ENCODE measurements at places on chromosomes 13 and 19.

DNA sequence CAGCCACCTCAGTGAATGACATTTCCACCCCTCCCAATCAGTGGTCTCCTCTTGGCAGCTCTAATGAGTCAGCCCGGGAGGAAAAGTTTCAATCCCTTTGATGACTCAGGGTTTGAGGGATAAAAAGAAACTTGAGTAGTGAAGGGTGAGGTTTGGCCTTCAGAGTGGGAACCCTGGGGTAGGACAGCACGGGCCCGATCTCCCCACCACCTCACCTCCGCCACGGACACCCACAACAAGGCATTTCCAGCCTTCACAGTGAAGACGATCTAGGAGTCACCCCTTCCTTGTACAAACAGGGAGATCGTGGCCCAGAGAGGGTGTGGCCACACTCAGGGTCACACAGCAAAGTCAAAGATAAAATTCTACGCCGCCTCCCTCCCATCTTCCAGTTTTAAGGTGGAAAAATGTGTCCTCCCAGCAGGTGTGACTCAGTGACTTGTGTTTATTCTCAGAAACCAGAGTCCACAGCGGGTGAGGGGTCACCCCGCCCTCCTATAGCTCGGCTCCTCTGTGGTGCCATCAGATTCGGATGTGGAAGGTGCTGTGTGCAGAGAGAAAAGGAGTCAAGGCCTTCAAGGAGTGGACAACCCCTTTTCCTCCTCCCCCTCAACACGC lies 12.3 kb downstream of the CIB3 start:
- DNase-seq: no peak

DNA sequence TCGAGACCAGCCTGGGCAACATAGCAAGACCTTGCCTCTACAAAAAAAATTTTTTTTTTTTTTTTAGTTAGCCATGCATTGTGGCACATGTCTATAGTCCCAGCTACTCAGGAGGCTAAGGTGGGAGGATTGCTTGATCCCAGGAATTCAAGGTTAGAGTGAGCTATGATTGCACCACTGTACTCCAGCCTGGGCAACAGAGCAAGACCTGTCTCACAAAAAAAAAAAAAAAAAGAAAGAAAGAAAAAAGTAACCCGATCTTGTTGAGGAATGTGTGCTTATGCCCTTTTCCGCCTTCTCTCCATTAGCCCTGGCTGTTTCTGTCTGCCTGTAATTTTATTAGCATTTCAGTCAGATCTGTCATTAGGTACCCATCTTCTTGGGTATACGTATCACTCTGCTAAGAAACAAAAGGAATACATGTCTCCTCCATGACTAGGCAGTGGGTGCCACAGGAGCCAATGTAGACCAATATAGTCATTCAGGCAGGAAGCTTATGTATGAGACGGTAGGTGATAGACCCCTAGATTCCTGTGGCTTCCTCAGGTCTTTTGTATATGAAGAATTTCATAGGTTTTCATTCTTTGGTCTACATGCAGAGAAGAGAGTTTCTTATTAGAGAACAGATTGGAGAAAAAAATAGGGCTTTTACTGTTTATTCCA lies 59.6 kb upstream of the NPAS1 start:
- no peak for DNase-seq

DNA sequence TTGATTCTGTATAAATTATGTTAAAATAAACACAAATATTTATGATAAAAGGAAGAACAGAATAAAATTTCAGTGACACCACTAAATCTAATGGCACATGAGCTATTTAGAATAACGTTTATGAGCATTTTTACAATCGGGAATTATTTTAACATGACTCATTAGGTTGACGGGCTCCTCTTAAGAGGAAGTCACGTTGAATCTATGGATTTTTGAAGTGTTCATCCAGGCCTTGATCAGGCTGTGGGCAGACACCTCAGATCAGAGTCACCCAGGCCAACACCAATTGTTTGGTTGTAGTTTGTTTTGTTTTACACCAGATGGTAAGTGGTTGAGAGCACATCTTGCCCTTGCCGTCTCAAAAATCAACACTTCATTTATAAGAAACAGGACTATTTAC lies 257.8 kb downstream of the FOXO1 start:
- DNase-seq: no peak

DNA sequence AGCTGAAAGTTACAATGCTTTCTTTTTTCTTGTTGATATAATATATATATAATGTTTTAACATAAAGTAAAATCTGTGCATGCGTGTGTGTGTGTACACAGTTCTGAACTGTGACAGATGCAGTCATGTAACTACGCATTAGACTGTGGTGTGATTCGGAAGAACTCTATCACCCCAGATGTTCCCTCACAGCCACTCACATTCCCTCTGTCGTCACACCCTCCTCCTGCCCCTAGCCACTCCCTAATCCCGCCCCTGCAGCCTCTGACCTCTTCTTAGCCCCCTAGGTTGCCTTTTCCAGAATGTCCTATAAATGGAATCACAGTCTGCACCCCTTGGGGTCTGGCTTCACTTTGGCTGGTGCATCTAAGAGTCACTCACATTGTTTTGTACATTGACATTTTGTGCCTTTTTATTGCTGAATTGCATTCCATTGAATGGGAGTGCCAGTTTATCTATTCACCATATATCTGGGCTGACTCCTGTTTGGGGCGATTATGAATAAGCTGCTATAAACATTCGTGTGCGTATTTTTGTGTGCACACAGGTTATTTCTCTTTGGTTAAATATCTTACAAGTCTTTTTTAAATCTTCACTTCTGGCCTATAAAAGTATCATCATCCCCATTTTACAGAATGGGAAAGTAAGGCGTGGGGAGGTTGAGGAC lies 20.4 kb downstream of the DHRS12 start:
- DNase-seq: no peak

DNA sequence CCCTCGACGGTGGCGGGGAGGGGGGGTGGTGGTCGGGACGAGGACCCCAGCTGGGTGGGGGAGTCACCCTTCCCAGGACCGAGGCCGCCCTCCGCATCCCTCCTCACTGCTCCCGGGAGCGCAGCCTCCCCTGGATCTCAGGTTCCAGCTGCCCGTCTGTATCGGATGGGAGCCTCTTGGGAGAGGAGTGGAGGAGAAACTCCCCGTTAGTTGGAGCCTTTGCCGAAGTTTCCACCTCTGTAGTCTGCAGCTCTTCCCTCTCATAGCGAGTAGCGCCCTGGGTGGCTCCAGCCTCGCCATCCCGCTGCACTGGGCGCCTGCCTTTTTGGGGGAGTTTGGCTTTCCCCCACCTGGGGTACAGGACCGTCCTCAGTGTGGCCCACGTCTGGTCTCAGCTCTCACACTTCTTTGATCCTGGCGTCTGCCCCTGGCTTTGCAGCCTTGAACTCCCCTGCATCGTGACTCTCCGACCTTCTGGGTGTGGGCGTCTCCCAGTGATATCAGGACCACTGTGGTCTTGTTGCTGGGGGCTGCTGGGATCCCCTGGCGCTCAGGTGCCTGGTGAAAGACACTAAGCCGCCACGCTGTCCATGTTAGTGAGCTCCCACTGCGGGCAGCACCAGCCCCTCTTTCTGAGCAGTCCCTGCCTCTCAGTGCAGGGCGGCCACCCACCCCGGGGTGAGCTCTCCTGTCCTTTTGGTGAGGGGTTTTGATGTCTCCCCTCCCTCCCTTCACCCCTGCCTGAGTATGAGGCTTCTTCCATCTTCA lies 1.1 kb downstream of the CNOT3 start:
- DNase-seq: no peak

GRCh38 chr13:72125561-72125960 lies 258.6 kb upstream of the DACH1 start:
- no peak for DNase-seq

DNA sequence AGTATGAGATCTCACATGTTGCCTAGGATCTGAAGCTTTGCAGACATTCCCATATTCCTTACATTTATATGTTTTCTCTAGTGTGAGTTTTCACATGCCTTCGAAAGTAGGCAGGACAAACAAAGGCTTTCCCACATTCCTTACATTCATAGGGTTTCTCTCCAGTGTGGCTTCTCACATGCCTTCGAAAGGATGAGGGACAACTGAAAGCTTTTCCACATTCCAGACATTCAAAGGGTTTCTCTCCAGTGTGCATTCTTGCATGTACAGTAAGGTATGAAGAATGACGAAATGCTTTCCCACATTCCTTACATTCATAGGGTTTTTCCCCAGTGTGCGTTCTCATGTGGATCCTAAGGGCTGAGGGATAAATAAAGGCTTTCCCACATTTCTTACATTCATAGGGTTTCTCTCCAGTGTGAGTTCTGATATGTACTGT lies 14.2 kb downstream of the ZNF699 start:
- no peak for DNase-seq

GRCh38 chr13:69565334-69565733 lies 542.3 kb upstream of the ATXN8OS start:
- DNase-seq: no peak

DNA sequence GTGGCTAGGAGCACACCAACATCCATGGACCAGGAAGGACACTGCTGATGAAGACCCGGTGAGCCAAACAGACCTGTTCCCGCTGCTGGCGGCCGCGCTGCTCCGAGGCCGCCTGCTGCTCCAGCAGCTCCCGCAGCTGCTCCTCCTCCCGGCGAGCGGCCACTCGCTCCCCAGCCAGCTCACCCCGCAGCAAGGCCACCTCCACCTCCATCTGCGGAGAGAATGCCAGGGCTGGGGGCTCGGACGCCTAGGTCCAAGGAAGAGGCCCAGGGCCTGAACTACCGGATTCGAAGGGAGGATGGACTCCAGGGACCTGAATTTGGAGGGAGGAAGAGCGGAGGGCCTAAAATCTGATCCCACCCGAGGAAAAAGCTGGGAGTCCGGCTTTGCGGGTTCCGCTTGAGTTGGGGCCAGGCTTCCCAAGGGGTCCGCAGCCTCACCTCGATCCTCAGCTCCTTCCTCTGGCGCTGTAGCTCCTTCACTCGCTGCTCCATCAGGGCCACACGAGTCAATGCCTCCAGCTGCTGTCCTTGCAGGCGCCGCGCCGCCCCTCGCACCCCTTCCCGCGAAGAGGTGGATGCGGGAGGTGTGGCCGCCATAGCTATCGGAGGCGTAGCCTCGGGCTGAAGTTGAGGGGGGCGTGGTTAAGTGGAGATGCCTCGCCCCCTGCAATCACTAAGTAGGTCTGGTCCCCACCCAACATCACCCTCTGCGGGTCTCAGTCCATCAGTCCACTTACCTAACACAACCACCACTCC lies 2.7 kb downstream of the PHLDB3 start:
- DNase-seq: no peak

DNA sequence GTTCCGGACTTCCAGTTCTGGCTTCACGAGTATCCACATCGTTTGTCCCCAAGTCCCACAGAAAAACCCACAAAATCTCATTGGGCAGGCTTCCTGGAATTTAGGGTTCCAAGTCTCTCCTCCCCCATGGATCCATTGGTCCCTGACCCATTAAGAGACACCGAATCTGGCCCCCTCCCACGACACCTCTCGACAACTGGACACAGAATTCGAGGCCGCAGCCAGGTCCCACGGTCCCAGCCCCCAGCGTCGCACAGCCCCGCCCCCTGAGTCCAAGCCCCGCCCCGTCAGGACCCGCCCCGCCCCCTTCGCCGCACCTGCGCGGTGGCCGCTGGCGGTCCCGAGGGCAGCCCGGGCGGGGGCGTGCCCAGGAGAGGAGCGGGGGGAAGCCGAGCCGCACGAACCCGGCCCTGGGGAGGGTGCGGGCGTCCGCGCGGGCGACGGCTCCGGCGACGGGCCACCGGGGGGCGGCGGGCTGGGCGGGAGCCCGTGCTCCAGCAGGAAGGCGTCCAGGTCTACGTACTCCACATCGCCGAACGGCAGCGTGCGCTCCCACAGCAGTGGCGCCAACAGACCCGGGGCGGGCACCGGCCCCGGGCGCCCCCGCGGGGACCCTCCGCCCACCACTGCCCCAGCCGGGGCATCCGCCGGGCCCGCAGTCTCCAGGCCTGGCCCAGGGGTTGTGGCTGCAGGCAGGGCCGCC lies 1.8 kb downstream of the DBP start:
- DNase-seq: peak; percentile 66

GRCh38 chr19:33098055-33098534 lies 17.1 kb downstream of the GPATCH1 start:
- no peak for DNase-seq
